ENCODE measurements at places on chromosomes 13 and 19.

GRCh38 chr19:3243819-3244700, 19.6 kb downstream of the CELF5 start:
- DNase-seq, result peak; percentile 44

DNA sequence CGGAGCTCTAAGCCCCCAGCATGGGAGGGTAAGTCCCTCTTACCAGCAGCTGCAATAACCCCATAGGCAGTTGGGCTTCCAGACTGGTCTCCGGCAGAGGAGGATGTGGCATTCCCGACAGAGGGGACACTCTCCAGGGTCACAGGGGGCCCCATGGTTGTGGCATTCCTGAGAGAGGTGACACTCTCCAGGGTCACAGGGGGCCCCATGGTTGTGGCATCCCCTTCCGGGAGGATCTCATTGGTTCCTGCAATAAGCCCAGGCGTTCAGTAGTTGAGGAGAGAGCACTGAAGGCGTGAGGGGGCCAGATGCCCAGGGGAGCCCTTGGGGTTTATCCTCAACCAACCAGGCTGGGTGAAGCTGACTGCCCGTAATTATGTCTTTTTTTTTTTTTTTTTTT, 5.4 kb downstream of the CD320 start:
- no peak for DNase-seq

DNA sequence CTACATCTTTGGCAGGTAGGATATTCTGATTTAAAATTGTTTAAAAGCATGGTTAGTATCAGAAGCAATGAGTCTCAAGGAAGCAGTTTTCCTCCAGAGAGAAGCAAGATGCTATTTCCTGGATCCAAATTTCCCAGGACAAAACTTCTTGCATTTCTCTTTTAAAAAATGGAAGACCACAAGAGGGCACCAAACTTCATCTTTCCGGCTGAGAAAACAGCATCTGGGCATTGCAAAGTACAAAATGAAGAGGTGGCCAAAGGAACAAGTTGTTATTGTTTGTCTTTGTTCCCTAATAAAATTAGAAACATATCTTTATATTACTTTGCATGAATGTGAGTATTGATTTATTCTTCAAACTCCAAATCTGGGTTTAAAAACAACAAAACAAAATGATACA, 60.0 kb upstream of the LRCH1 start:
- no peak for DNase-seq

- no peak for DNase-seq
These were observed 6.1 kb upstream of the ERVV-1 start for GRCh38 chr19:53007606-53008005.

Data from activated T-cell treated with anti-CD3 and anti-CD28 coated beads for 48 hours (primary cell).